MV-4-11 (cell line): ENCODE measurements at places on chromosomes 3 and 15.

- DNase-seq = no peak
Measured at GRCh38 chr3:162719684-162720341, 1223.2 kb downstream of the OTOL1 start.

GRCh38 chr3:149114458-149114857 lies 15.0 kb upstream of the HPS3 start:
- no peak for DNase-seq

- peak; percentile 85 for DNase-seq
Measured at GRCh38 chr15:100951965-100952364, 32.8 kb downstream of the LRRK1 start.

- no peak for DNase-seq
Measured at GRCh38 chr3:44530911-44531310, 24.1 kb upstream of the ZKSCAN7 start.

- no peak for DNase-seq
Measured at GRCh38 chr3:64501298-64501906, 186.4 kb downstream of the ADAMTS9 start.

- no peak for DNase-seq
Measured at GRCh38 chr3:45506751-45507391, 87.7 kb upstream of the LIMD1 start.

DNA sequence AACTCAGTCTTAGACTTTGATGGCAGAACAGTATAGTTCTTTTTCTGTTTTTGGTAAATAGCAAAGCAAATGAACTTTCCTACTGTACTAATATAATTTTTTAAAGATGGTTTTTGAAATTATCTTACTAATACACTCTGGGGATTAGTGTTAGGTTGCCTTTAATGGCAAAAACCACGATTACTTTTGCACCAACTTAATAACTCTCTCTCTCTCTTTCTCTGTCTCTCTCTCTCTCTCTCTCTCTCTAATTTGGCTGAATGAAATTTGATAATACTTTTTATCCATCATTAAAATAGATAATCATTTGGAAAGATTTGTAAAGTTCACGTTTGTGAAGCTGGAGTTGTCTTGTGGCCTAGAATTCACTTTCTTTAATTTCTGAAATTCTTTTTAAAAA lies 257.8 kb downstream of the LPP start:
- no peak for DNase-seq

DNA sequence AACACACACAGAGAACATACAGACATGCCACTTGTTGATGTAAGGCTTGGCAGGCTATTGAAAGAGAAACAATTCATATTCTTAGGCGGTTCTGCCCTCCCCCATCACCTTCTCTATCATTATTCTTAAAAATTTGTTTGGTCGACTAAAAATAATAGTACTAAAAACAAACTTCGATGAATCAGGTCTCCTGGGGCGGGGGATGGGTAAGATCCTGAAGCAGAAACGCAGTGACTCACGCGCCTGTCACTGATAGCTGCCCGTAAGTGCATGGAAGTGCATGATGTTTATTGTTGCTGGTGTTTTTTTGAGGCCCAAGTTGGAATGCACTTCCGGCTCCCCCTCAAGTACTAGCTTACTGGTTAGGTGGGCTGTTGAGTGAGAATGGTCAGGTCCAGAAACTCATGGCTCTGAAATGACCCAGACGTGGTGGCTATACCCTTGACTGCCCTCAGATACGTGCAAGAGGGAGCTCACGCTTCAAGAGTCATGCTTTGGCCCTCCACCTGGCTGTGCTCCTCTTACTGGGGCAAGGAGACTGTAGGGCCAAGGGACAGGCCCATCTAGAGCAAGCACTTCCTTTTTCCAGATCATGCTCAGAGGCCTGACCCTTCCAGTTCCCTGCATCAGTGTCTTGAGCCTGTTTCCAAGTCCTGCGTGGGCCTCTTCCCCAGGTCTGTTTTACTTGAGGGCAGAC lies 10.9 kb downstream of the SMAD3 start:
- DNase-seq = peak; percentile 24

- DNase-seq = no peak
Measured at GRCh38 chr3:33773637-33774036, 24.8 kb upstream of the PDCD6IP start.

DNA sequence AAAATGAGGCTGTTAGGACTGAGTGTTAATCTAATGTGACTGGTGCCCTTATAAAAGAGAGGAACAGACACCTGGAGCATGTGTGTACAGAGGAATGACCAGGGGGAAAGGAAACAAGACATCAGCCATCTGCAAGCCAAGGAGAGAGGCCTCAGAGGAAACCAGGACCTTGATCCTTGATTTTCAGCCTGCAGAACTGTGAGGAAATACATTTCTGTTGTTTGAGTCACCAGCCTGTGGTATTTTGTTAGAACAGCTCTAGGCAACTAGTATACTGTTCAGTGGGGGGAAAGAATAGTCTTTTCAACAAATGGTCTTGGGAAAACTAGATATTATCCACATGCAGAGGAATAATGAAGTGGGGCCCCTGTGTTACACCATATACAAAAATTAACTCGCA lies 80.6 kb downstream of the CCR1 start:
- peak; percentile 75 for DNase-seq

GRCh38 chr3:17645074-17645698 lies 97.2 kb downstream of the TBC1D5 start:
- DNase-seq = peak; percentile 74

GRCh38 chr15:22951031-22951380 lies 29.2 kb downstream of the CYFIP1 start:
- no peak for DNase-seq

DNA sequence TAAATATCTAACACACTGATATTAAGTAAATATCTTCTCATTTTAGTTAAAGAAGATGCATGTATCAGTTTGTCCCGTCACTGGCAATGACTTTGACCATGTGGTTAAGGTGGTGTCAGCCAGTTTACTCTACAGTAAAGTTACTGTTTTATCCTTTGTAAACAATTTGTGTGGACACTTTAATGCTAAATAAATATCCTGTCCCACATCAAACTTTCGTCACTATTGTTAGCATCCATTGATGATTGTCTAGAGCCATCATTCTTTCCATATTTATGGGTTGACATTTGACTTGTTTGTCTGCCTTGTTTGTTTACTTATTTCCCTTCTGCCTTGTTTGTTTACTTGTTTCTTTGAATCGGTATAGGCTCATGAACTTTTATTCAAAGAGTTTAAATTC lies 11.0 kb upstream of the GPD1L start:
- no peak for DNase-seq

GRCh38 chr3:40677321-40677720 lies 152.6 kb downstream of the ZNF621 start:
- no peak for DNase-seq

DNA sequence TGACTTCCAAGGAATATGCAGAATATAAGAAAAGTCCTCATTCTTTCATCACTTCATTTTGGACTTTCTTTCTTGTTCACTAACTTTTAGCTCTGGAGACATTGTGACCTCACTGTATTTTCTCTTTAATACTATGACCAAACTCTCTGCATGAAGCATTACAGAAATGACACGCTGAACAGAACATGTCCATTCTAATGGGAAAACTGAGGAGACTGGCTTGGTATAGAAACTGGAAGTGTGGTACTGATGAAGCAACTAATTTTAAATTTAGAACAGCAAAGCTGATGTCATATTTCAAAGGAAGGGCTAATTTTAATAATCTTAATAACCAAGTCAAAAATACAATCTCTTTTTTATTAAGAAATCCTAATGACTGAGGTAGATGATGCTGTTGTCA lies 4.7 kb downstream of the DPH3 start:
- DNase-seq = peak; percentile 30

- peak; percentile 86 for DNase-seq
Measured at GRCh38 chr3:84724877-84725276, 233.9 kb upstream of the CADM2 start.

GRCh38 chr3:144033863-144034262 lies 62.2 kb downstream of the DIPK2A start:
- DNase-seq = no peak

DNA sequence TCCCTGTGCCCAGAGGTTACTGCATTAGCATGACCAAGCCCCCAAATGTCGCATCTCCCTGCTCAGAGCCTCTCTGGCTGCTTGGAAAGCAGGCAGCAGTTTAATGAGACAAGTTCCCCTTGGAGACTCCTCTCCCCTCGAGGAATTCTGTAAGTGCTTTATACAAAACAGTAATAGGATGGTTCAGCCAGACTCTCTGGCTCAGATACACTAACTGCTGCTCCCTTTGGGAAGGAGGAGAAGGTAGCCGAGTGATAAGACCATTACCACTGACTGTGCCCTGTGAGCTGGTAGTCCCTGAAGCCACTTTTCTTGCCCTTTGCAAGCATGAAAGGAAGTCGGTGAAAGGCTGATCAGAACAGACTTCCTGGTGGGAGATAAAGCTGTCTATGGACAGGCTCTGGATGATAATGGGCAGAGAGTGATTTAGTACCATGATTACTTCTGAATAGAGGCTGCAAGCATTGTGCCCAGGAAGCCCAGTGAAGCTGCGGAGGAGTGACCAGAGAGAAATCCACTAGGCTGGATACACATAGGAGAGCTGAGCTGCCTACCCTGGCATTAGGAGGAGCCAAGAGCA lies 100.8 kb downstream of the SEMA6D start:
- DNase-seq = no peak

GRCh38 chr15:89400782-89401545 lies 66.3 kb upstream of the POLG start:
- no peak for DNase-seq

- DNase-seq = no peak
Measured at GRCh38 chr15:91572110-91572509, 281.4 kb upstream of the SLCO3A1 start.

DNA sequence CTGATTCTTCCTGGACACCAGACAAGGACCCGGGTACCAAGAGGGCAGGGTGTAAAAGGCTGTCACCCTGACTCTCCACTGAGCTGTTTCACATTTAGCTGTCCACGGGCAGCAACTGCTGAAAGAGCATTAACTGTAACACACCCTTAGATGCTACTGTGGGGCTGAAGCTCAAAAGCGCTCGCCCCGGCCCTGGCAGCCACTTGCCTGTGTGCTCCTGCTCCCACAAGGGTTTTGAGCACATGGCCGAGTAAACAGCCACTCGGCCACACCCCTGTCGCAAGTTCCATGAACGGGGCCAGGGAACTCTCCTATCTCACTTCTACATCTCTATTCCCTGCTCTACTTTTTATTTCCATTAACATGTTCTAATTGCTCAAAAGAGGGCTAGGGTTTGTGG lies 421.7 kb downstream of the TUSC7 start:
- DNase-seq = no peak
